ENCODE measurements at places on chromosomes 13 and 19.

DNA sequence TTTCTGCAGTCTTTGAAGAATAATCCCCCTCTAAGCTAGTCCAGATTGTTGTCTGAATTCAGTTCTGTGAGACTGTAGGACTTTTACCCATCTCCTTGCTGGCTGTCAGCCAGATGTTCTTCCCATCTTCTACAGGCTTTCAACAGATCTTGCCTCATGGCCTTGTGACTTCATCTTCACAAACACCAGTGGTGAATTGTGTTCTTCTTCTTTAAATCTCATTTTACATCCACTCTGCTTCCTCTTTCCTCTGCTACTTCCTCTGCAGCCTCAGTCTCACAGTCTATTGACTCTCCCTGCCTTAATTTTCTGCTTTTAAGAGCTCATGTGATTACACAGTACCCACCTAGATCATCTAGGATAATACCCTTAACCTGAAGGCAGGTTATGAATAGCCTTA lies 859.0 kb upstream of the SLITRK1 start:
- no peak for DNase-seq

GRCh38 chr13:99285432-99286182 lies 21.6 kb downstream of the GPR183 start:
- DNase-seq, result no peak

- DNase-seq, result peak; percentile 89
These were observed at the start of gene ABHD13 for GRCh38 chr13:108218044-108218974. ABHD13 (plus strand) TSS chr13:108218392; CDS start chr13:108229219, 10,827 bp downstream.

GRCh38 chr13:48727241-48728011 lies 73.7 kb downstream of the CYSLTR2 start:
- no peak for DNase-seq

GRCh38 chr13:44713788-44714469 lies 137.8 kb upstream of the TSC22D1 start:
- DNase-seq, result no peak

DNA sequence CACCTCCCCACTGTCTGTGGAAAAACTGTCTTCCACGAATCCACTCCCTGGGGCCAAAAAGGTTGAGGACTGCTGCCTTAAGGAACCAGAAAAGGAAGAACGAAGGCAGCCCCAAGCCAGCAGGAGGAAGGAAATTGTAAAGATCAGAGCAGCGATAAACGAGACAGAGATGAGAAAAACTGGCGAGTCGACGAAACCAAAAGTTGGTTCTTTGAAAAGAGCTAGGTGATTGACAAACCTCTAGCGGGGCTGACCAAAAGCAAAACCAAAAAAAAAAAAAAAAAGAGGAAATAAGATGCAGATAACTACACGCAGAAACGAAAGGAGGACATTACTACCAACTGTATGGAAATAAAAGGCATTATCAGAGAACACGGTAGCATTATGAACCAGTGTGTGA lies 76.9 kb downstream of the GADD45B start:
- peak; percentile 76 for DNase-seq

- DNase-seq, result no peak
These were observed 12.0 kb downstream of the MLLT1 start for GRCh38 chr19:6267552-6268381.

GRCh38 chr19:48842789-48843162 lies 6.5 kb upstream of the HSD17B14 start:
- DNase-seq, result peak; percentile 49

GRCh38 chr13:110799246-110800236 lies 86.0 kb downstream of the ING1 start:
- DNase-seq, result no peak

DNA sequence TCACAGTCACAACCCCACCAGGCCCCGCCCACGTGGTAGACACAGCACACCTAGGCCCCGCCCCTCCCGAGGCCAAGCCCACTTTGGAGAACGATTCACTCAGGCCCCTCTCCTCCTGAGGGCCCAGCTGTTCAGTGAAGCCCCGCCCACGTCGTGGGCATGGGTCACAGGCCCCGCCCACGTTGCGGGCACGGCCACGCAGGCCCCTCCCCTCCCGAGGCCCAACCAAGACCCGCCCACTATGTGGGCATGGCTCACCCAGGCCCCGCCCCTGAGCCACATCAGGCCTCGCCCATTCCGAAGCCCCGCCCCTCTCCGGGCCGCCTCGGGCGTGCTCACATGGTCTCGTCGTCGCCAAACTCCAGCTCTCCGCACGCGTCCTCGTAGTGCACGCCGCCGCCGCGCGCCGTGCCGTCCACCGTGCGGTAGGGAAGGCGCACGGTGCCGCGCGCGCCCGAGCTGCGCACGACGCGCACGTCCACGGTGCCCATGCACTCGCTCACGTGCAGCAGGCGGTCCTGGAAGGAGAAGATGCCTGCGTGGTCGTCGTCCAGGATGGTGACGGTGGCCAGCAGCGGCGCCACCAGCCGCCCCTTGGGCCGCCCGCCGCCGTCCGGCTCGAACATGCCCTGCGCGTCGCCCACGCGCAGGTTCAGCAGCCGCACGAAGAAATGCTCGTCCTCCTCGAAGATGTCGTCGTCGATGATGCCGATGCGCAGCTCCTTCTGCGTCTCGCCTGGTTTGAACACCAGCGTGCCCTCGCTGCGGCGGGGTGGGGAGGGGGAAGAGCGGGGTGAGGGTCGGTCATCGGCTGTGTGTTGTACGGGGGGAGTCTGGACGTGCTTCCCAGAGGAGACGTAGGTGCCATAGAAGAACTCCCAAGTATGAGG lies 24.0 kb downstream of the SLC8A2 start:
- peak; percentile 74 for DNase-seq

GRCh38 chr19:19271828-19272599 lies 1.1 kb downstream of the TM6SF2 start:
- no peak for DNase-seq

GRCh38 chr13:50236898-50237318 lies 221.7 kb downstream of the KCNRG start:
- peak; percentile 39 for DNase-seq

DNA sequence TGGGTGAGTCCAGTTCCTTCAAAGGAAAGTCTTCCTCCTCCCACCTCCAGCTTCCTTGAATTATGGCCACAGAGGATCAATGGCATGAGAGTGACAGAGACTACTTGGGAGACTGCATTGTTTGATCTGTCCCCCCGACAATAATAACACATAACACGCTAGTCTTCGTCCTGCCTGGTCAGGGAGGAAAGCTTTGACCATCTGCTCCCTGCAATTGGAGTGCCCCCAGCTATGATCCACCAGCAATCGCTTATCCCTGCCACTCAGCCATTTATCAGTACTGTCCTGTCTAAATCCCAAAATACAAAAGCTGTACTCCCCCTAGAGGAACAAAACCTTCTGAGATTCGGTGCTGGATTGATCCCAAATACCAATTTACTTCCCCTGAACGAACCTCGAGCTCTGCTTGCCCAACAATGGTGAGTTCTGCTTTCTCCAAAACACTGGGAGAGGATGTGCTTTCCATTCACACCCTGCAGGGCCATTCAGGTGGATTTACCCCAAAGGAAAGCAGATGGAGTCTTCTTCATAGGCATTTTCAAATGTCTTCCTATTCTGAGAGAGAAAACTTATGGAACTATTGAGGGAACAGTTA lies 466.7 kb downstream of the TSHZ3 start:
- DNase-seq, result no peak

GRCh38 chr13:31638577-31638976 lies 100.7 kb upstream of the RXFP2 start:
- DNase-seq, result no peak

- DNase-seq, result no peak
These were observed 7.8 kb upstream of the SLC44A2 start for GRCh38 chr19:10617409-10618121.

DNA sequence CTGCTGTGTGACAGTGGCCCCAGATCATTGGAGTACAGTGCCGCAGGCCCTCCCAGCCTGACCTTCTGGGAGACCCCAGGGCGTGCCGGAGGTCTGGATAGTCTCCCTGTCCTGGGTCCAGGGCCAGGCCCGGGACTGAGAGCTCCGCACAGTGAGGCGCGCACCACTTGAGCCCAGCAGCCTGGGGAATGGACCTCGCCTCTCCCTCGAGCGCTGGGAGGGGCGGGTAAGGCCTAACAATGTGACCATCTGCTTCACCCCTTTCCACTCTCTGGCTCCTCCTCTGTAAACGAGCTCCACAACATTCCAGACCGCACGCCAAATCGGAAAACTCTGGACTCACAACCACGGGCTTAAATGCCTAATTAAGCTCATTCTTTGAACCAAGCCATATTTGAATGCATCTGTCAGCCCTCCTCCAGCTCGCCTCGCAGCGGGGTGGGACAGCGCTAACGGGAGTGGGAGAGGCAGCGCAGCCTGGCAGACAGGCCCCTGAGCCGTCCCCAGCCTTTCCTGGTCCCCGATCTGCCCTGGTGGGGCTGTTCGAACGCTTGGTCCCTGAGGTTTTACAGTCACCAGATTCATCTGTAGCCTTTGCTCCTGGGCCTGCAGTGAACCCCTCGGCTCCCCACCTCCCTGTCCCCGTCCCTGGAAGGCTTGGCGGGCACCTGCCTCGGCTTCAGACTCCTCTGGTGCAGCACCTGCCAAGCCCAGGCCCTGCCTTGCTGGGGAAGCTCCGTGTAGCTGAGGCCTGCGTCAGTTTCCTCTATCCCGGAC lies 120.7 kb upstream of the VSTM2B start:
- no peak for DNase-seq

GRCh38 chr19:43438291-43439031 lies 23.8 kb downstream of the TEX101 start:
- DNase-seq, result peak; percentile 34

DNA sequence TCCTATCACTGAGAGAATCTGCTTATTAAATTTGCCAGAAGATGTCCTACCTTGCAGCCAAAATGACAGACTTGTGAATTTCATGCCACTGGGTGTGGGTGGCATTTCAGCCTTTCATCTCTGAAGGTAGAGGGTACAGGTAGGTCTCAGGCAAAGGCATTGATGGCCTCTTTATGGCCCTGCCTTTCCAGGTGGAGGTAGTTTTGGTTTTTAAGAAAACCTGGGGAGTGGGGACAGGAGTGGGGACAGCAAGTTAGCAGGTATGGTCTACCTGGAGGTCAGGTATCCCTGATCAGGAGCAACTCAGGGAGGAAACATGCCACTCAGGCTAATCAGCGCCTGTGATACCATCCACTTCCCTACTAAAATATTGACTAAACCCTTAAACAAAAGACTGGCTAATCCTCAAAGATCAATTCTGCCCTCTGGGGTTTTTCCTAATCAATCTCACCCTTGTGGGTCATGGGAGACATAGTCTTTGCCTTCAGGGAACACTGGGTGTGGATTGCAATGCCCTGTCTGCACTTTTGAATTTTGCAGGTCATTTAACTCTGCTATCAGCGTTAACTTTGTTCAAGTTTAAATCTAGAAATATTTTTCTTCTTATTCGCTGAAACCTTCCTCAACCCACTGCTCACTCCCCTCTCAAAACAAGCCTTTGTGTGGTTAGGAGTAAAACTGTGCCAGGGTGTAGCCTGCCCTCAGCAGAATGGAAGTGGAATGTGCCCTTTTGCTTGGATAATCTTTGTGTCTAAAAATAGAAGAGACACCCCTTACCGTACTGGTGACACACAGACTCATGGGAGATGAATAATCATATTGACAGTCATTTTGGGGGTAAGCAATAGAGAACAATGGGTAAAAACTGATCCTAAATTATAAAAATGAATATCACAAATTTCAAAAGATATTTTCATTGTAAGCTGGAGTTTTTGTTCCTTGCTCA lies 233.7 kb downstream of the COG6 start:
- no peak for DNase-seq

GRCh38 chr13:87680298-87680697 lies 9.1 kb downstream of the SLITRK5 start:
- no peak for DNase-seq

DNA sequence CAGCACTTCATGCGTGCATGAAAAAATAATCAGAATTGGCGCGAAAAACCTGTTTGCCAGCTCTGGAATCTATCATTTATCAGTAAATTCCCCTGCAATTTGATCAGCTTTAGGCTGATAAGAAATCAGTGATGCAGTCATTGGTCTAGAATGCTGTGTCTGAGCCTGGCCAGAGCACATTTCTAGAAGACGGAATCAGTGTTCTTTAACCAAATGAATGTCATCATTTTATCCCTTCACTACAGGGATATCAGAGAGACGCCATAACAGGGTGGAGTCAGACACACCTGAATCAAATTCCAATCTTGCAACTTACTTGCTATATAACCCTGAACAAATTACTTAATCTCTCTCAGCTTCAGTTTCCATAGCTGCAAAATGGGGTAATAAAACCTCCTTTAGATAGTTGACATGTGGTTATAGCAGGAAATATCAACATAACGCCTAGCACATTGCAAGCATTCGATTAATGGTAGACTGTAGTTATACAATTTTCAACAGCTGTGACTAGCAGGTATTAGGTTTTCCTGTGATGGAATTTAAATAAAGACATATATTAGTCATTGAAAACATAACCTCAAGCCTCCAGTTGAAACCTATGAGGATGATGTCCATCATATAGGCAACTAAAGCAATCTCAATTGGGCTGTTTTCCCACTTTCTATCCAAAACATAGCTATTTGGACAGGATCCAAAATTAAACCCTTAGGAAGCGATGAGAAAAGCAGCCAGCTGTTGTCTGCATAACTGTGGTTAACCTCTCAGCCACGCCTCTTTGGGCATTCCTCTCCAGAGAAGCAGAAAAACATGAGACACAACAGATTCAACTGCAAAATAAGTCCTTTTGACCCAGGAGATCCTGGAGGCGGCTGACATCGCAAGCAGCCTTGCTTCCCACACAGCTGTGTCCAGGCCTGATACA lies 51.6 kb upstream of the UBL3 start:
- peak; percentile 53 for DNase-seq

DNA sequence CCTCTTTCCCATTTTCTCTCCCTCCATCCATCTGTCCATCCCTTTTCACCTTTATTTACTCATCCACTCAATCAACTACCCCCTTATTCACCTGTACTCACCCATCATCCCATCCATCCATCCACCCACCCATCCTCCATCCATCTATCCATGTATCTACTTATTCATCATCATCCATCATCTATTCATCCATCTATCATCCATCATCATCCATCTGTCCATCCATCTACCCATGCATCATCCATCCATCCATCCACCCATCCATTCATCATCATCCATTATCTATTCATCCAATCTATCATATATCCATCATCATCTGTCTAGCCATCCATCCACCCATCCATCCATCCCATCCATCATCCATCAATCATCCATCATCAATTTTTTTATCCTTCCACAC lies 48.3 kb upstream of the ZNF536 start:
- no peak for DNase-seq

DNA sequence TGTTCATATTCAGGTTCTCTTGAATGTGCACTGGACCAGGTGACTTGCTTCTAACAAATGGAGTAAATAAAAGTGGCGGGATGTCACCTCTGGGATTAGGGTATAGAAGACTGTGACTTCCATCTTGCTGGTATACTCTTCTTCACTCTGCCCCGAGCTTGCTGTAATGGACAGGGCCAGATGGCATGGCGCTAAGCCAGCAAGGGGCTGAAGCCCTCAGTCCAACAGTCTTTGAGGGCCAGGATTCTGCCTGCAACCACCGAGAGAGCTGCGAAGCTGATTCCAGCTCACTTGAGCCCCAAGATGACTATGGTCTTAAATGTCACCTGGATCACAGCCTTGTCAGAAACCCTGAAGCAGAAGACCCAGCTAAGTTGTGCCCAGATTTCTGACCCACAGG lies 600.0 kb downstream of the FGF9 start:
- no peak for DNase-seq
